ENCODE measurements at places on chromosomes 1 and 21.

GRCh38 chr1:97350241-97350640, 570.6 kb downstream of the DPYD start:
- no peak for DNase-seq

DNA sequence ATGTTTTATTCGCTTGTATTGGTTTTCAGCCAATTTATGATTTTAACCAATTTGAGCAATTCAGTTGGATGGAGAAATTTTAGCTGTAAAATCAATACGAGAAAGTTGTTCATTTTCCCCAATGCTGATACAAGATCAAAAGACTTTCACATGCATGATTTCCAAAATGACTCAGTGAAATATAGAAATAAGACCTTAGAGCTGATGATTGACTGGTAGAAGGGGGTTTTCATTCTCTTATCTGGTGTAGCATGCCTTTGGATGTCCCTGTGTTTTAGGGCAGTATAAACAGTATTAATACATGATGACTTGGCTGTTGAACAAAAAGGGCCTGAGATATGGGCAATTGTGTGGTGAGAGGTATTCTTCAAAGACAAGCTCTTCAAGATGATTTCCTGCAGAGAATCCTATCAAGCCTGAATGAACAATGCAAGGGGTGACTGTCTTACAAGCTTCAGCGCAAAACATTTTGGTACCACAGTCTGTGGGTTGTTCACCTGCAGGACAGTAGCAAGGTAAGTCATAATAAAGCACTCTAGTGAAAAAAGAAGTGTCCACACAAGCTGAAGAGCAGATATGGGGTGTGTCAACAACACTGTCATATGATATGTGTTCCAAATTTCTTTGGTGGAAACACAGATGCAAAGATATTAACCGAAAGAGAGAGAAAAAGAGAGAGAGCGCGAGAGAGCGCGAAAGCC, 156.2 kb downstream of the TNFSF18 start:
- DNase-seq, result peak; percentile 52

DNA sequence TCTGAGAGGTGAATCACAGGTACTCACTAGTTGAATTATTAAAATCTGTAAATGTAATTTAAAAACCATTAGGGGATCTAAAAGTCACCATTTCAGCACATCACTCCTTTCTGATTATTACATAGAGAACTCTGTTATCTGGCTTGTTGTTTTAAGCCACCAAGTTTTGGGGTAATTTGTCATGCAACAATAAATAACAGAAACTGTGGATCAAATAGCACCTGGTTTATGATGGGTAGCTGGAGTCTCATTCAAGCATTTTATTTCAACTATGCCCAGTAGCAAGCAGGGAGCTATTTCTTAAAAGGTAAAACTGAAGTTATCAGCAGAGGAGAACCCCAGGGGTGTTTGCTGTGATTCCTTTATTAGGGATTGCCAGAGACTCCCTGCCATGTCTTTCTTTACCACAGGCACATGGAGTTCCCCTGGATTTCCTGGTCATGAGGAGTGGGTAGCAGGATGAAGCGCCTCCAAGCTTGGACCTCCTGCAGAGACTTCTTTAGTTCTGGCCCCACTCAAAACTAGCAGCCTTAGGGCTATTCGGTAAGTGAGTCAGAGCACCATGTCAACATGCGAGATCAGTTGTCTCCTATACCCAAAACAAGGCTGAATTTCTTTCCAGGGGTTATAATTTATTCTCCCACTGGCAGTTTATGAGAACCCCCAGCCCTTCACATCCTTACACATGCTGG, 179.2 kb downstream of the GIPC2 start:
- DNase-seq, result no peak

GRCh38 chr21:43866260-43866629, 1.2 kb downstream of the AGPAT3 start:
- DNase-seq, result peak; percentile 78

DNA sequence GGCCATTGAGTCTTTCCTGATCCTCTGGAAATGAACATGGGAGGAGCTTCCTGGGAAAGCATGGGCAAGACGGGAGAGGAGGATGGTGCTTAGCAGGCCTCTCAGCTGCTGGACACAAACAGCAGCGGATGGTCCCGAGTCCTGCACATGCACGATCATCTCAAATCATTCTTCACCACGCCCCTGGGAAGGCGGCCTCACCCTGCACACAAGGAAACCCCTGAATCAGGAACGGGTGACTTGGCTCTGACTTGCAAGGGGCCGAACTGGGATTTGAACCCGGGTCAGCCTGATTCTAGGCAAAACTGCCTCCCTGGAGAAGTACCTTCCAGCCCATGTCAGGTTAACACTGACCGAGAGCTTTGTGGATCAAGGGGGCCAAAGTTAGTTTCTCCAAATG, 134.8 kb upstream of the WNT4 start:
- no peak for DNase-seq

DNA sequence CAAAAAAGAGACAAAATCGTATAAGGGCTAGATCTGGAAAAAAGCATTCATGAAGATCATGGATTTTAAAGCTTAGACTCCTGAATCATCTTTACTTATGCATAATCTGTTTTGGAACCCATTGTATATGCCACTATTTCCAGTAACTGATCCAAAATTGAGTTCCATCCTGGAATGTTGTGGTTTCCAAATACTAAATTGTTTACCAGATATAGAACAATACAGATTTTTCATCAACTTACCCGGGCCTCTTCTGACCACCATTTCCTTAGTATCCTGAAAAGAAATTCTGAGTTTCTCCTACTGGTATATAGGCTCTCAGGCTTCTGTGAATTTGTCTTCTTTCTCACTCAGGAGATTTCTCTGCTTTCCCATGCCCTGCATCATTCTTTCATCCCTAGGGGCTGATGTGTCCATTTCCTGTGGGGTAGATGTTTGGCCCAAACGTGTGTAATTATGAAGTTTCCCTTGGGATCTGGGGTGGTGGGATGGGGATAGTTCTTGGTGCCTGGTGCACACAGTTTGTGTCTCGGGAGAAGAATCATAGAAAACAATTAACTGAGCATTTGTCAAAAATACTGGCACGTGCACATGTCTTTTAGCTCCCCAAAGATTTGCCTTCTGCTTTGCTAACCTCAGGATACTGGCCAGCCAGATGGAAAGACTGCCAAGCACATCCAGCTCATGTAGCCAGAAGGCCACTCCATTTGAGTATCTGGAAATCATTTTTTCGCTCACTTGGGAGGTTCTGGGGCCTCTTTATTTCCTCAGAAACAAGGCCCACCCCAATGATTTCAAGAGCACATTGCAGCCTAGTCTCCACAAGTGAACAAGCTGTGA, 127.8 kb downstream of the NTMT2 start:
- no peak for DNase-seq

- DNase-seq, result no peak
Measured at GRCh38 chr1:113981962-113982931, 3.0 kb downstream of the OLFML3 start.

DNA sequence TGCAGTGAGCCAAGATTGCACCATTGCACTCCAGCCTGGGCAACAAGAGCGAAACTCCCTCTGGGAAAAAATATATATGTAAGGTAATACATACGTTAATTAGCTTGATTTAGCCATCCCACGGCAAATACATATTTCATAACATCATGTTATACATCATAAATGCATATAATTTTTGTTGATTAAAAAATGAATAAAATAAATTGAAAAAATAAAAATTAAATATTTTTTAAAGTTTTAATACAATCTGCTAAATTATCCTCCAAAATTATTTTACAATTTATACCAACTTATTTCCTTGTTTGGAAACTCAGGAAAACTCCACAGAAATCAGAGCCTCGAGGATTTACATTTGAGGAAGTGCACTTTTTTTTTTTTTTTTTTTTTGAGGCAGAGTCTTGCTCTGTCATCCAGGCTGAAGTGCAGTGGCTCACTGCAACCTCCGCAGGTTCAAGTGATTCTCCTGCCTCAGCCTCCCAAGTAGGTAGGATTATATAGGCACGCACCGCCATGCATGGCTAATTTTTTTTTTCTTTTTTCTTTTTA, 12.6 kb upstream of the IPO9 start:
- DNase-seq, result no peak

- DNase-seq, result peak; percentile 44
Measured at GRCh38 chr1:183807549-183808168, 2.7 kb downstream of the RGL1 start.

DNA sequence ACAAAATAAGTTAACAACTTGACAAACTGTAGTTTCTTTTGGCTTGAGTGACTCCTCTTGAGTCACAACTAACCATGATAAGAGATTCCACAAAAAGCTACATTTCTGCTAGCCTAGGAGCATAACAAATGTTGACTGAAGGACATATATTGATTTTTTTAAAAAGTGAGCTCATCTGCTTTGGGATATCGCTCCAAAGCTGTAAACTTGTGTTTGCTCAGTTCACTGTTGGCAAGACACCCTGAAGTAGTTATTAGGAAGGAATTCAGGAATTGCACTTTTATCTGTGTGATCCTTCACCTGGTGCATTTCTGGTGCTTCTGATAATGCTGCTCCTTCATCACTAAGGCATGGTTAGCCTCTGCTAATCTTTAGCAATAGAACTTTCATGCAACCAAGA, 23.7 kb downstream of the RWDD3 start:
- no peak for DNase-seq

- DNase-seq, result no peak
Measured at GRCh38 chr1:29096231-29096886, 27.3 kb downstream of the TMEM200B start.

GRCh38 chr1:152926091-152926490, 17.7 kb downstream of the IVL start:
- DNase-seq, result peak; percentile 20

GRCh38 chr1:37811027-37811655, 3.1 kb upstream of the YRDC start:
- DNase-seq, result peak; percentile 83

DNA sequence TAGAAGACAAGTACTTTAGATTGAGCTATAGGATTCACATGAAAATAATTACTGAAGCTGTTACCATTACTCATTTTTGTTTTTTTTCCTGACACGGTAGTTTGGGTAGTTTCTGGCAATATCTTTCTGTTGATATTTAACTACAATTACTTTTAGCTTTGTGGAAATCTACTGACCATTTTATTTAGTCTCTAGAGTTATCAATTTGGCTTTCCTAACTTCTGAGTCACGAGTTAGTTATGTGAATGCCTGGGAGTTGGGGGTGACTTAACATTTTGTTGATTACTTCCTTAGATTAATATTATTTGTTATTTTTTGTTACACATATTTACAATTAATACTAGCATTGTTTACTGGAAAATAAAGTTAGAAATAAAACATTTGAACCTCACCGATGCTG, 160.6 kb downstream of the HMCN1 start:
- DNase-seq, result no peak

DNA sequence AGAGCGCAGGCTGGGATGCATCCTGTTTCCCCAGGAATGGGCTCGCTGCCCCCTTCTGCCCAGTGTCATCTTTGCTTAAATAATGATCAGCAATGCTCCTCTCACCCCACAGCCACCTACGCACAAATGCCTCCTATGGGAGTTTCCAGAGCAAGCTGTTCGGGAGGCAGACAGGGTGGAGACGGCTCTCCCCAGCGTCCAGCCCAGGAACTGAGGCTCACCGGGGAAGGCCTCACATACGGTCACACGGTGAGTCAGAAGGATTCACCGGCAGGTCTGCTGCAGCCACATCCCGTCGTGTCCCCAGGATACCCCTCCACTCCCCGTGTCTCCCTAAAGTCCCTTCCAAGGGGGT, 40.3 kb upstream of the RUNX3 start:
- DNase-seq, result no peak

GRCh38 chr1:166869318-166870099, 6.6 kb downstream of the TADA1 start:
- DNase-seq, result no peak

- no peak for DNase-seq
Measured at GRCh38 chr21:31660591-31660990, 1.1 kb downstream of the SOD1 start.

- no peak for DNase-seq
Measured at GRCh38 chr1:235018161-235018560, 110.5 kb downstream of the TOMM20 start.

- DNase-seq, result no peak
Measured at GRCh38 chr1:93426181-93426580, 21.7 kb upstream of the FNBP1L start.

GRCh38 chr1:231207437-231207836, 33.6 kb upstream of the GNPAT start:
- no peak for DNase-seq

GRCh38 chr1:37794372-37795339, 1.0 kb downstream of the MANEAL start:
- DNase-seq, result no peak

DNA sequence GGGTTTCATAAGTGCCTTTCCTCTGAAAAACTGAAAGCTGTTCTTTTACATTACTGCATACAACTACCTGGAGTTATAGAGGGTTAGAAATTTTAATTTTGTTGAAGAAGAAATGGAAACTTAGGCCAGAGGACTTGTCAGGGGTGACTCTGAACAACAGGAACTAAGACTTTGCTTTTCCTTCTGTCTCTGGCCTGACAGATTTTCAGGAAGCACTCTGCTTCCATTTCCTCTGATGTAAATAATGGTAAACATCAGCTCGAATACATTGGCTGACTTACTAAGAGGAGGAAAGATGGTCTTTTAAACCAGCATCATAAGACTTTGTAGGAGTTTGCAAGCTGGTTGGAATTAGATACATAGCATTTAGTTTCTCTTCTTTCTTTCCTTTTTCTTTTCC, 27.1 kb upstream of the PLEKHM2 start:
- no peak for DNase-seq

GRCh38 chr1:178642282-178642681, 82.8 kb upstream of the RALGPS2 start:
- no peak for DNase-seq

DNA sequence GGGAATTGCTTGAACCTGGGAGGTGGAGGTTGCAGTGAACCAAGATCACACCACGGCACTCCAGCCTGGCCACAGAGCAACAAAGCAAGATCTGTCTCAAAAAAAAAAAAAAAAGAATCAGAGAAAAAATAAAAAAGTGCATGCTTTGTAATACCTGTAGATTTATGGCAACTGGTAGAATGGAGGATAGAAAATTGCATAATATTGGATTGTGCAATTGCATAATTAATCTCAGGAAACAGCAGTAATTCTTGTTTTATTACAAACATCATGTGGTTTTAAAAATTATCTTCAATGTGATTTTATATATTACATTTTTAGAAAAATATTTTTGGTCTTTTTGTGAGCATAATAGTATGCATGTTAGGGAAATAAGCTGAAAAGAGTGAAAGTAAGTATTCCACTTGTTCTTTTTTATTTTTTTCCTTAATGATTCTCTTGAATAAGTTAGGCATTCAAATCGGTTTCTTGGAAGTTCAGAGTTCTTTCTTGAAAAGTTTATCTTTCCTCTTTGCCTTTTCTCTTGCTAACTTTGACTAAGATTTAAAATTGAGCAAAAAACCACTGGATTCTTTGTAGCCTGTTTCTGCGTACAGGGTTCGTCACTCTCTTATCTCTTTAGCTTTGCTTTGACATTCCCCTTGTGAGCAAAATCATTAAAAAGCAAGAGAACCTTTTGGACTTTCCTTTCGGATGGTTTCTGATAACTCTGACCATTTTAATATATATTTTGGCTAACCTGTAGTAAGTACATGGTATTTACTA, 127.5 kb upstream of the ADAMTS5 start:
- no peak for DNase-seq

- peak; percentile 91 for DNase-seq
Measured at GRCh38 chr1:182259229-182259872, 132.2 kb downstream of the GLUL start.

All from activated CD4-positive, alpha-beta T cell treated with anti-CD3 and anti-CD28 coated beads, Interleukin-2, Interleukin-6, amounts not matched to agents 100 ng/mL and 50 ng/mL, durations not matched to agents 16 hours and 8 hours (primary cell).